RWPE2 (cell line): ENCODE measurements at places on chromosomes 5 and 9.
A peak's percentile ranks its signal among the peaks of the same experiment; 100 is the strongest.

- peak; percentile 27 for DNase-seq
Measured at GRCh38 chr5:133824661-133825254, 143.7 kb downstream of the C5orf15 start.

DNA sequence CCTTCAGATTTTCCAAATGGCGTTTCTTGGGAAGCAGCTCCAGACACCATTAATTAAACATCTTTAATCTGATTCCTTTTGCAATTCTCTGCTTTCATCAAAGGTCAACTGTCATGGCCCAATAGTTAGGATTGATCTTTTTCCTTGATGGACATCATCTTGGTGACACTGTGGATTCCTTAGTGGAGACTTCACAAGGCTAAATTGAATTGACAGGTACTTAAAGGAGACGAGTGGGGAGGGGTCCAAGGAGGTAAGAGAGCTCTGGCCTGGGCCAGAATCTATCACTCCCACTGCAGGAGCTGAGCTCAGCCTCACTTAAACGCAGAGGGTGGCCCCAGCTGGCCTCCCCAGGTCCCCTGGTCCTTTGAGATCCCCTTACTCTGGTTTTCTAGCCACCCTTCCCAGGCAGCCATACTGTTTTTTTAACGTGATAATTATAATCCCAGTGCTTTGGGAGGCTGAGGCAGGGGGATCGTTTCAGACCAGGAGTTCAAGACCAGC lies 9.9 kb upstream of the HMCN2 start:
- no peak for DNase-seq

DNA sequence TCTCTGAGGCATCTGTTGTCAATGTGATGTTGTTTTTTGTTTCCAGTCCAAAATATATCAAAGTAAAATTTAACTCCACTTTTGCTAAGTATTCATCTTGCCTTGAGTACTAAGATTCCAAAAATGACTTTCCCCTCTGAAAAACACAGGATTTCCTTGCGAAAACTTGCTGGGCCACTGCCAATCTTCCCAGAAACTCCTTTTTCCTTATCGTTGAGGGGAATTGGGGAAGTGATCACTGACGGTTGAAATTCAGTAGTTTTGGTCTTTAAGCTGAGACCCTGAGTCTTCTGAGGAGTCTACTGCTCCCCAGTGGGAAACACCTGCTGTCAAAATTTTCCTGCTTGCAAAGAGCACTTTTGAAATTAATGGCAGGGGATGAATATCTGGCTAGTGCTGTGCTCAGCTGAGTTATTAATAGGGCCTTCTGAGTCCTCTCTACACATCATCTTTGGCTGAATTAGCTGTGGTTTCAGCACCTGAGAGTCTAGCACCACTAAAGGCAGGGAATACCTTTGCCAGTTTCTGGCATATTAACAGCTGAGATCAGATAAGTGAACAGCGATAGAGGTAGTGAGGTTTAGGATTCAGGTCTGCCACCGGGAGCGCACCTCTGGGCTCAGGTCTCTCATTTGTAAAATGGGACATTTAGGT lies 18.0 kb downstream of the TLR4 start:
- no peak for DNase-seq

- no peak for DNase-seq
Measured at GRCh38 chr5:139740138-139740991, 55.2 kb upstream of the PSD2 start.

DNA sequence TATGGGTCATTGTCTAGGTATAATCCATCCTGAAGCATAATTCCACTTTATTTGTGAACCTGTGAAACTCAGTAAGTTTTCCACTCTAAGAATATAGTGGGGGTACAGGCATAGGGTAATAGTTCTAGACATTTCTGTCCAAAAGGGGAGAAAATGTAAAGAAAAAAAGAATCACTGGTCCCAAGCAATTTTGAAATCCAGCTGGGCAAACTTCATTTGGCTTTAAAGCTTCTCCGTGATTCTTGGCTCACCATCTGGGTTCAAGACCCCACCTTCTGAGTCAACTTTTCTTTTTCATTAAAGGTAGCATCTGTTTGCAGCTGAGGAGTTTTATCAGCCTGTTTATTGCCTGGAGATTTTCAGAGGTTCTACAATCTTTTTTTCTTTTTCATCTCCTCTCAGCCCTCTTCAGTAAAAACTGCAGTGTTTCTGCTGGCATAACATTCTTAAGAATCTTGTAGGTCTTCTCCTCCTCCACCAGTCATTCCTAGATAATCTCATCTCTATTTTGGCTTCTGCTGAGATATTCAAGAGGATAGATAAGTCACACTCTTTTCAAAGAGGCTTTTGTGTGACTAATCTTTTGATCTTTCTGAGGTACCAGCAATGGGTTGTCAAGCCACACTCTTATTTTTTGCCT lies 126.1 kb upstream of the PITX1 start:
- no peak for DNase-seq

- DNase-seq = no peak
Measured at GRCh38 chr5:89130851-89131250, 247.9 kb upstream of the MEF2C start.

- no peak for DNase-seq
Measured at GRCh38 chr9:124481115-124481514, 26.1 kb downstream of the NR5A1 start.

GRCh38 chr9:29555502-29555901 lies 1982.2 kb upstream of the C9orf72 start:
- no peak for DNase-seq

- no peak for DNase-seq
Measured at GRCh38 chr9:129068110-129068509, 12.8 kb upstream of the DOLPP1 start.

- no peak for DNase-seq
Measured at GRCh38 chr9:24451346-24451745, 94.4 kb downstream of the IZUMO3 start.

- no peak for DNase-seq
Measured at GRCh38 chr5:147472664-147473475, 37.0 kb downstream of the DPYSL3 start.

GRCh38 chr5:88770276-88771257 lies 112.4 kb downstream of the MEF2C start:
- DNase-seq = no peak

GRCh38 chr9:117679416-117679815 lies 24.8 kb upstream of the TLR4 start:
- no peak for DNase-seq

DNA sequence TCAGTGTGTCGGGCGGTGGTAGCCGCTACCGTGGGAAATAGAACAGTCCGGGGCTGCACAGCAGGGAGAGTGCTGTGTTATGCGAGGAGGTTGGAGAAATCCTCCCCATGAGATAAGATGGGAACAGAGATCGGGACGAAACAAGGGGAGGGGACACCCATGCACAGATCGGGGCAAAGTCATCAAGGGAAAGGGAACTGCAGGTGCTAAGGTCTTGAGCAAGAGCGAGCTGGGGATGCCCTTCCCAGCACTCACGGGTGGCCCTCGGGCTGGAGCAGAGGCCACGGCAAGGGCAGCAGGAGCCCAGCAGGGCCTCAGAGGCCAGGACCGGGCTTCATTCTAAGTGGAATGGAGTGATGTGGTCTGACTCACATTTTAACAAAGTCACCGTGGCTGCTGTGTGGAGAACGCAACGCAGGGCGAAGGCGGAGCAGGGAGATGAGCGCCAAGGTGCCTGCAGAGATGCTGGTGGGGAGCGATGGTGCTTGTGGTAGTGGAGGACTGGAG lies 7.7 kb downstream of the IL13 start:
- no peak for DNase-seq
